ENCODE measurements at places on chromosomes 3 and 15. TPM values are rescaled to one million over a fixed set of nuclear protein-coding genes. Genes with fewer than 3 reads are reported as not detected.

CPN2 gene
- not detected for total RNA-seq

MST1R gene
- 27.3 TPM for total RNA-seq

ARGFX gene
- not detected for total RNA-seq

ERC2 gene
- 1.5 TPM for total RNA-seq

C3orf22 gene
- not detected for total RNA-seq

ERICH6 gene
- total RNA-seq: not detected

ALG1L2 gene
- total RNA-seq: 1.5 TPM

DNA sequence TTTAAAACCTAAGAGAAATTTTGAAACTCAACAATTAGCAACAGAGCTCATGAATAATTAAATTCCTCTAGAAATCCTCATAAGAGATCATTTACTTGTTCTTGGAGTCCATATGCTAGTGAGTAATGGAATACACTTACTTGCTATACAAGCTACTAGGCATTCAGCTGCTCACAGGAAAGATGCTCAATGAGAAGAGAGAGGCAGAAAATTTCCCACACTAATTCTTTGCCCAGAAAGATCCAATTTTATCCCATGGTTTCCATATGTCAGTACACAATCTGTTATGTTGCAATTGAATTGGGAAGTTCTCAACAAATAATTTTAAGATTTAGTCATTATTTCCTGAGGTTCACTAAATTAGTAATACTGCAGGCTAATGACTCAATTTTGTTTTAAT, 310.4 kb downstream of the RYR3 start:
- no peaks in the 10 kb centered on the region for H3K4me1 ChIP-seq
- H3K27me3 ChIP-seq: no peaks in the 10 kb centered on the region
- H3K4me3 ChIP-seq: no peak overlapping the region
- DNase-seq: no peak
- H3K36me3 ChIP-seq: no peaks in the 10 kb centered on the region

- no peak overlapping the region for H3K27ac ChIP-seq
- H3K27me3 ChIP-seq: no peaks in the 10 kb centered on the region
- no peaks in the 10 kb centered on the region for H3K36me3 ChIP-seq
Measured at GRCh38 chr3:160808838-160809237, 52.8 kb downstream of the PPM1L start.

- no peaks in the 10 kb centered on the region for H3K4me1 ChIP-seq
- DNase-seq: no peak
- no peak overlapping the region for H3K4me3 ChIP-seq
- no peaks in the 10 kb centered on the region for H3K36me3 ChIP-seq
Measured at GRCh38 chr3:78969483-78969882, 798.3 kb downstream of the ROBO1 start.

GRCh38 chr3:101643861-101644613, 32.9 kb downstream of the ZBTB11 start:
- no peaks in the 10 kb centered on the region for H3K4me1 ChIP-seq
- no peak overlapping the region for H3K4me3 ChIP-seq
- no peak overlapping the region for H3K27ac ChIP-seq
- H3K36me3 ChIP-seq: peaks cover 16% of the 10 kb centered on the region
- DNase-seq: no peak

GRCh38 chr3:197392961-197393360, 94.5 kb upstream of the DLG1 start:
- no peak overlapping the region for H3K27ac ChIP-seq
- H3K4me1 ChIP-seq: no peaks in the 10 kb centered on the region
- no peak for DNase-seq
- H3K4me3 ChIP-seq: no peak overlapping the region
- no peaks in the 10 kb centered on the region for H3K27me3 ChIP-seq

DNA sequence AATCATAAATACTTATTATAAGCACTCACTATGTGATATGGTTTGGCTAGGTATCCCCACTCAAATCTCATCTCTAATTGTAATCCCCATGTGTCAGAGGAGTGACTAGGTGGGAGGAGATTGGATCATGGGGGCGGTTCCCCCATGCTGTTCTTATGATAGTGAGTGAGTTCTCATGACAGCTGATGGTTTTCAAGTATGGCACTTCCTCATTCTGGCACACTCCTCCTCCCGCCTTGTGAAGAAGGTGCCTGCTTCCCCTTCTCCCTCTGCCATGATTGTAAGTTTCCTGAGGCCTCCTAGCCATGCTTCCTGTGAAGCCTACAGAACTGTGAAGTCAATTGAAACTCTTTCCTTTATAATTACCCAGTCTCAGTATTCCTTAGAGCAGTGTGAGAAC, 53.3 kb upstream of the CHMP2B start:
- DNase-seq: no peak
- no peaks in the 10 kb centered on the region for H3K27me3 ChIP-seq
- no peaks in the 10 kb centered on the region for H3K4me1 ChIP-seq
- H3K4me3 ChIP-seq: no peak overlapping the region
- H3K27ac ChIP-seq: no peak overlapping the region
- H3K36me3 ChIP-seq: no peaks in the 10 kb centered on the region

DNA sequence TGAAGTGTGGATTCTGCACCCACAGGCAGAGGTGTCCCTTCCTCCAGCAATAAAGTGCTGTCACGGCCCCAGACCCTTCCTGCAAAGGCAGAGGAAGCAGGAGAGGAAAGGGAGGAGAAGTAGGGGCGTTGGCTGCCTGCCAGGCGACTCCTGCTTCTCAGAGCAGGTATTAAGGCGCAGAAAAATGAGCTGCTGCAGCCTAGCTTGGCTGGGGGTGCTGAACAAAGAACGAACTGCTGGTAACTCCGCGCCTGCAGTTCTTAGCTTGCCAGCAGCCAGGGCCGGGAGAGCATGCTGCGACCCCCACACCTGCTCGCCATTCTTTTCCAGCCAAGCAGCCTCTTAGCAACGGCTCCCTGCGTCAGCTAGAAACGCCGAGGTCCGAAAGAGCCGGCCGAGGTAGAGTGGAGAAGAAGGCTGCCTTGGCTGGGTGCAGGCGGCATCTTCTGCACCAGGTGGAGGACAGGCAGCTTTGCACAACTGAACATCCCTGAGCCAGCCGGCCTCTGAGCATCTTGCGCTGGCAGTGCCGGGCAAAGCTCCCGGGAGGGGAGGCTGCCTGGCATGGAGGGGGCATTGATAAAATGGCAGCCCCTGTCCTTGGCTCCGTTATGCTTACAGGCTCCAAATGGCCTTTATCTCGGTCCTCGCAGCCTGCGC, 296.0 kb downstream of the MEX3B start:
- no peak overlapping the region for H3K4me3 ChIP-seq
- H3K27ac ChIP-seq: no peak overlapping the region
- peaks cover 16% of the 10 kb centered on the region for H3K27me3 ChIP-seq
- DNase-seq: no peak

- no peaks in the 10 kb centered on the region for H3K36me3 ChIP-seq
- no peak for DNase-seq
- H3K27ac ChIP-seq: no peak overlapping the region
- H3K4me3 ChIP-seq: no peak overlapping the region
- no peaks in the 10 kb centered on the region for H3K4me1 ChIP-seq
- no peaks in the 10 kb centered on the region for H3K27me3 ChIP-seq
Measured at GRCh38 chr3:58246148-58247047, 8.8 kb downstream of the ABHD6 start.

GRCh38 chr3:12695112-12695511, 31.2 kb upstream of the RAF1 start:
- H3K27ac ChIP-seq: no peak overlapping the region
- no peak for DNase-seq
- H3K4me3 ChIP-seq: no peak overlapping the region
- H3K27me3 ChIP-seq: no peaks in the 10 kb centered on the region
- H3K36me3 ChIP-seq: no peaks in the 10 kb centered on the region

- no peak for DNase-seq
- H3K4me1 ChIP-seq: peaks cover 42% of the 10 kb centered on the region
- no peaks in the 10 kb centered on the region for H3K27me3 ChIP-seq
- H3K27ac ChIP-seq: peak overlapping the region; percentile 79
- H3K4me3 ChIP-seq: peak overlapping the region; percentile 34
- no peaks in the 10 kb centered on the region for H3K36me3 ChIP-seq
Measured at GRCh38 chr15:70475407-70475781, 288.0 kb downstream of the UACA start.

DNA sequence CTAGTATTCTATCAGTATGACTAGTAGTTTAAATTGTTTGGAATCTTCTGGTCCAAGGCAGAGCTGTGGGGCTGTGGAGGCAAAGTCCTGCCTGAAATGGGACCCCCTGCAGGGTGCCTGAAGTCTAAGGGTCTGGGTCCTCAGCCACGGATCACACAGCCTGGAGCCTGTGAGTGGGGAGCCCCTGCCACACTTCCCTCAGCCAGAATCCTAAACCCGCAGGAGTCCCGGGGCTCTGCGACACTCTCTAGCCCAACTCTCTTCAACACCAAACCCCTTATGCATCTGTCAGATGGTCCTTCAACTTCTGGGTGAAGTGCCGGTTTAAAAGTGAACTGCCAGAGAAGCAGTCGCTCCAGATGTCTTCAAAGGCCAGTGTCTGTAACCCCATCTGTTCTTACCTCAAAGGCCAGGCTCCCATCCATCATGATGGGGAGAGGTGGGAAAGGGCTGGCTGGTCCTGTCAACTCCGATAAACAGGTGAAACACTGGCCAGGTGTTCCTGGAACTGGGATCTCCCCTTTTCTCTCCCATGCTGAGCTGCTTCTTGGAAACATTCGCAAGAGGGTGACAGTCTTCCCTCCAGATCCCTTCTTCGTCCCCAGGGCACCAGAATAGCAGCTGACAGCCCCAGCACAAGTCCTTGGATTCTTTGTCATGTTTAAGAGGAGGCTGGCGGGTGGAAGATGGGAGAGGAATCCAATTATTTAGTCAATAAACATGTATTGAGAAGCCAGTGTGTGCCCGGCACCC, 45.6 kb downstream of the CPN2 start:
- H3K27me3 ChIP-seq: no peaks in the 10 kb centered on the region
- peaks cover 16% of the 10 kb centered on the region for H3K4me1 ChIP-seq
- H3K27ac ChIP-seq: no peak overlapping the region
- no peaks in the 10 kb centered on the region for H3K36me3 ChIP-seq

- H3K27ac ChIP-seq: peak overlapping the region; percentile 89
- peak overlapping the region; percentile 77 for H3K4me3 ChIP-seq
- H3K4me1 ChIP-seq: peaks cover 8% of the 10 kb centered on the region
- no peak for DNase-seq
- H3K36me3 ChIP-seq: no peaks in the 10 kb centered on the region
- no peaks in the 10 kb centered on the region for H3K27me3 ChIP-seq
Measured at GRCh38 chr15:80693682-80694610, 1.2 kb upstream of the ABHD17C start.

- peak overlapping the region; percentile 36 for H3K4me3 ChIP-seq
- DNase-seq: no peak
- H3K36me3 ChIP-seq: no peaks in the 10 kb centered on the region
- peaks cover 98% of the 10 kb centered on the region for H3K27me3 ChIP-seq
- no peak overlapping the region for H3K27ac ChIP-seq
Measured at GRCh38 chr15:89409184-89410038, 74.8 kb upstream of the POLG start.

- no peaks in the 10 kb centered on the region for H3K27me3 ChIP-seq
- no peak overlapping the region for H3K4me3 ChIP-seq
- no peak for DNase-seq
- H3K36me3 ChIP-seq: peaks cover 90% of the 10 kb centered on the region
- H3K4me1 ChIP-seq: peaks cover 53% of the 10 kb centered on the region
Measured at GRCh38 chr15:78933823-78934654, 10.8 kb downstream of the CTSH start.

- no peak overlapping the region for H3K27ac ChIP-seq
- peak overlapping the region; percentile 74 for H3K4me3 ChIP-seq
- H3K36me3 ChIP-seq: no peaks in the 10 kb centered on the region
- no peak for DNase-seq
- H3K27me3 ChIP-seq: peaks cover 4% of the 10 kb centered on the region
Measured at GRCh38 chr3:192915722-192916121, 1.9 kb downstream of the MB21D2 start.

Data from lower lobe of right lung (tissue), 2 donors.